ENCODE measurements at places on chromosomes 4 and X.

GRCh38 chrX:9466736-9467135 is 1.9 kb downstream of the TBL1X start:
- H3K36me3 ChIP-seq: no peaks in the 10 kb centered on the region
- no peak for DNase-seq
- H3K4me1 ChIP-seq: peaks cover 49% of the 10 kb centered on the region

DNA sequence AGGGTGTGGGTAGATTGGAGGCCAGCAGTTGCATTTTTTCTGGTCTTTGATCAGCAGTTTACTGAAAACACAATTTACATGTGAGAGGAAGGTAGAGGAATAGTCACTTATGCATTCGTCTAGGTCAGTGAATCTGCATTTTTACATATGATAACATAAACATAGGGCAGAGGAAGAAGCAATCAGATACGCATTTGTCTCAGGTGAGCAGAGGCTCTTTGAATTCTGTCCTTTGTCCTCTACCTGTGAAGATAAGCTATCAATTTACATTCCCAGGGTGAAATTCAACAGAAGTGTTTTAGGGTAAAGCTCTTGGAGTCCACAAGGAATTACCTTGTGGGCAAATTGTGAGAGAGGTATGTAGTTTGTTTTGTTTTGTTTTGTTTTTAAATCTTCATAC is 306.5 kb downstream of the MAGEB5 start:
- no peak for DNase-seq
- H3K27ac ChIP-seq: no peak overlapping the region
- no peaks in the 10 kb centered on the region for H3K36me3 ChIP-seq
- no peaks in the 10 kb centered on the region for H3K4me1 ChIP-seq
- no peak overlapping the region for H3K4me3 ChIP-seq
- H3K27me3 ChIP-seq: no peaks in the 10 kb centered on the region

DNA sequence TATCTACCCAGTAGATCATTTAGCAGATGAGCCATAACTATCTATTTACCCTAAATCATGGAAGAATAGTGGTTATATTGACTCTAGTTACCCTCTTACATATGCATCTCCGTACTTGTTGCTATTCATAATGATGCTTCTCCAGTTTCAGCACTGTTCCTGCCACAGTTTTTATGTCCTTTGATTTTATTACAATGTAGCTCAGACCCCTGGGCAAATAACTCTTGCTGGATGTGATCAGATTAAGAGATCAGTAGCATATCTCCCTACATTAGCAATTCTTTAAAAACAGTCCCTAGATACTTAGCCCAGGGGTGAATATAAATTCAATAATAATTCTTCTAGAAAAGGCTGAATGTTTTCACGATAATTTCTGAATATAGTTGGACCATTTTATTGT is 696.5 kb downstream of the ADGRL3 start:
- H3K27ac ChIP-seq: no peak overlapping the region
- no peaks in the 10 kb centered on the region for H3K4me1 ChIP-seq
- no peak overlapping the region for H3K4me3 ChIP-seq
- no peaks in the 10 kb centered on the region for H3K36me3 ChIP-seq
- no peak for DNase-seq

- peak overlapping the region; percentile 52 for H3K4me3 ChIP-seq
- DNase-seq: no peak
- no peaks in the 10 kb centered on the region for H3K27me3 ChIP-seq
- H3K36me3 ChIP-seq: peaks cover 5% of the 10 kb centered on the region
- peaks cover 49% of the 10 kb centered on the region for H3K4me1 ChIP-seq
Measured at GRCh38 chr4:95129821-95130311, 372.1 kb downstream of the BMPR1B start.

DNA sequence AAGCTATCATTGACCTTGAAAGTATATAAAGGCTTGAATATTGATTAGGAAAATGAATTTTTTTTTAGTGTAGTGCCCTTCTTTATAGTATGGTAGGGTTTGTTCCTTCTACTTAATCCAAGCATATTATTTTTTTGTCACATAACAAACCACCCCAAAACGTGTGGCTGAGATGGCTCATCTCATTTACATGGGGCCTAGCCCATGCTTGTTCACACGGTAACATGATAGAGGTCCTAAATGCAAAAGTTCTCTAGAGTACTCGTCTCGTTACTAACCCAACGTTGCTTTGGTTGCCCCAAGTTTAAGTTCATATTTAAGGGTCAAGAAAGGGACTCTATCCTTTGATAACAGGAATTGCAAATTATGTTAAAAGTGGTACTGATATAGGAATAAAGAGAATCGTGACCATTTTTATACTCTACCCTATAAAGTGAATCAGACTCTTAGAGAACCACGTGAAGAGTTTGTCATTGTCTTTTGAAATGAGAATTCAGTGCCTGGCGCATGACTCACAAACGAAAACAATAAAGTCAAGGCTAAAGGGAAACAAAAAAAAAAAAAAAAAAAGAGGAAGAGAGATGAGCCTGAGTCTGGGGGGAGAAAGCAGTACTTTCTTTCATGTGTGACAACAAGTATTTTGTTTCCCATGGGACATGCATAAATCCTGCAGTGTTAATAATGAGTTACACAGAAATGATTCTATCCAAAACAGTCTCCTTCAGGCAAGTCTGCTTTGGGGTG is 402.8 kb upstream of the NWD2 start:
- no peak overlapping the region for H3K4me3 ChIP-seq
- H3K27me3 ChIP-seq: no peaks in the 10 kb centered on the region
- DNase-seq: no peak
- H3K4me1 ChIP-seq: no peaks in the 10 kb centered on the region
- no peak overlapping the region for H3K27ac ChIP-seq

- no peak overlapping the region for H3K27ac ChIP-seq
- H3K36me3 ChIP-seq: peaks cover 1% of the 10 kb centered on the region
- no peak for DNase-seq
- no peaks in the 10 kb centered on the region for H3K27me3 ChIP-seq
- no peak overlapping the region for H3K4me3 ChIP-seq
Measured at GRCh38 chr4:992297-993110, 700 bp downstream of the SLC26A1 start.

DNA sequence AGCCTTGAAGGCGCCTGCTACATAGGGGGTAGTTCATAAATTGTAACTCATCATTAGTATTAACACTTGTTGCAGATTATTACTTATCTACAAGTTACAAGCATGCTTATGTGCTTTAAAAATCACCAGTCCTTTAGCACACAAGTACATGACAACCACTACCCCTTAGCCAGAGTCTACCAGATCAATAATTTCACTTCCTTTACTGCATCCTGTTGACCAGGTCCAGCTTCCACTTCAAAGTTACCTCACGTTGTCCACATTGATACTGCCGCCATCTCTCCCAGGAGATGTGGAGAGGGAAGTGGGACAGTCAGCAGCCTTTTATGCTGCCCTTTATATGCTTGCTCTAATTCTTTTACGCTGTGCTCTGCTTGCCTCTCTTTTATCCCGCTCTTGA is 231.3 kb upstream of the CXXC4 start:
- no peak overlapping the region for H3K4me3 ChIP-seq
- H3K36me3 ChIP-seq: no peaks in the 10 kb centered on the region
- no peak for DNase-seq
- H3K27me3 ChIP-seq: peaks cover 10% of the 10 kb centered on the region
- H3K4me1 ChIP-seq: peaks cover 5% of the 10 kb centered on the region

GRCh38 chr4:6221301-6221850 is 21.0 kb upstream of the JAKMIP1 start:
- H3K4me1 ChIP-seq: no peaks in the 10 kb centered on the region
- no peak for DNase-seq
- H3K27ac ChIP-seq: no peak overlapping the region
- H3K27me3 ChIP-seq: peaks cover 65% of the 10 kb centered on the region
- peaks cover 4% of the 10 kb centered on the region for H3K36me3 ChIP-seq
- peak overlapping the region; percentile 44 for H3K4me3 ChIP-seq

DNA sequence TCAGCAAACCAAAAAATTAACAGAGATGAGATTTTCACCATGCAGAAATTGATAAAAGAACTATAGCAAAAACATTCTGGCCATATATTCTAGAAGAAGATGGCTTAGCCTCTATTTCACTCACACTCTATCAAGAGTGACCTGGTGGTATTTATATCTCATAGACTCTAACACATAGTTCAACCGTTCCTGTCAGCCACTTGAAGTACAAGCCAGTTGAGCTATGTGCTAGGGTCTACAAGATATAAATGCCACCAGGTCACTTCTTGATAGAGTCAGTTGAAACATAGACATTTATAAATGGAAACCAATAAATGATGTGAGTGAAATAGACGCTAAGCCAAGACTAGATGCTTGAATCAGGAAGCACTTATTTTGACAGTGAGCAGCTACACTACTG is 836.7 kb upstream of the EPHA5 start:
- no peaks in the 10 kb centered on the region for H3K27me3 ChIP-seq
- H3K4me3 ChIP-seq: no peak overlapping the region
- no peaks in the 10 kb centered on the region for H3K4me1 ChIP-seq
- no peak for DNase-seq
- H3K27ac ChIP-seq: no peak overlapping the region

DNA sequence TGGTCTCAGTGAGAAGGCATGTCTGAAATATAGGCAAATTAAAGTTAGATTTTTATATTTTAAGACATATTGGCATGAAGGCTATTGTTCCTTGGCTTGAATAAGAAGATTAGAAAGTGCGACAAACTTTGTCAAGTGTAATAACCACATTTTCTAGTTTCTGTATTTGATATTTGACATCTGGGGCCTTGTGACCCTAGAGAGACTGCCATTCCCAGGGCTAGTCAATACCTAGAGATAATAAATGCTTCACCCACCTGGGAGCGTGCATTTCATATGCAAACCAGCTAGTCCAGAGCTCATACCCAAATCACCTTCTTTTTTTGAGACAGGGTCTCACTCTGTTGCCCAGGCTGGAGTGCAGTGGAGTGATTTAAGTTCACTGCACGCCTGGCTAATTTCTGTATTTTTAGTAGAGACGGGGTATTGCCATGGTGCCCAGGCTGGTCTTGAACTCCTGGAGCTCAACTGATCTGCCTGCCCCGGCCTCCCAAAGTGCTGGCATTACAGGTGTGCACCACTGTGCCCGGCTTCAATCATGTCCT is 62.6 kb downstream of the COQ2 start:
- no peak overlapping the region for H3K4me3 ChIP-seq
- H3K4me1 ChIP-seq: peaks cover 5% of the 10 kb centered on the region
- DNase-seq: no peak
- H3K27me3 ChIP-seq: no peaks in the 10 kb centered on the region

DNA sequence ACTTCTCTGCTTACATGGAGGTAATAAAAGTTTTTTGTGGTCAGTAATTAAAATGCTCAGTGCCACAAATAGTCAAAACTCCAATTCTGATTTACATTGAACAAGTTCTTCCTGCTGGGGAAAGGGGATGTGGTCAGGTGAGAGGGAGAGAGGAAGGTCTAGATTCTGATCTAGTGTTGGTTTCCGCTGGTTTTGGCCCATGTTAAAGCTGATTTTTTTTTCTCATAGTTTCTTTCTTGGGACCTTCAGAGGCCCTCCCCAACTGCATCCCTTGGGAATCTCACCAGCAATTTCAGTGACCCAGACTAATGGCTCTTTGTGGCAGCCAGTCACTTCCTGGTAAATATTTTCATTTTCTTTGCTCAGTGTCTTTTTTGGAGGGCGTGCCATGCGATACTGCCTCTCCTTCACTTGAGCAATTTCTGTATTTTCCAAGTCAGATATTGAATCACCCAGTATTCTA is 332.7 kb downstream of the RAPGEF2 start:
- H3K4me1 ChIP-seq: peaks cover 35% of the 10 kb centered on the region
- no peak for DNase-seq
- no peaks in the 10 kb centered on the region for H3K36me3 ChIP-seq
- H3K27me3 ChIP-seq: no peaks in the 10 kb centered on the region
- H3K27ac ChIP-seq: peak overlapping the region; percentile 96

DNA sequence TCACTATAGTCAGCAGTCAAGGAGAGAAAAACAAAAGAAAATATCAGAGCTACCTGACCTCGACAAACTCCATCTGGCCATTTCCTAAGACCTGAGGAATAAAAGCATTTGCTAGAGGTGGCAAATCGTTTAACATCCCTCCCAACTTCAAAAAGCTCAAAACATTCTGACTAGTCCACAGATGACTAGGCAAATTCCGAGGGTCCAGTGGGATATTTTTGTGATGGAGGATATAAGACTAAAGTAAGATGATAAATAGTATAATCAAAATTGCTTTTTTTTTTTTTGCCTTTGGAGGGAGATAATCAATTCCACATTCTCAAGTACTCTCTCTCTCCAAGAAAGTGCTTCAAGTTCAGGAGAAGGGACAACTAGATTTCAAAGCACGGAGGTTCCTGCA is 119.1 kb upstream of the ETNPPL start:
- H3K27me3 ChIP-seq: no peaks in the 10 kb centered on the region
- no peak for DNase-seq
- peaks cover 51% of the 10 kb centered on the region for H3K4me1 ChIP-seq
- H3K27ac ChIP-seq: no peak overlapping the region

GRCh38 chr4:870951-871350 is 45.0 kb upstream of the CPLX1 start:
- H3K27me3 ChIP-seq: no peaks in the 10 kb centered on the region
- no peak overlapping the region for H3K4me3 ChIP-seq
- no peak for DNase-seq
- H3K36me3 ChIP-seq: peaks cover 31% of the 10 kb centered on the region

DNA sequence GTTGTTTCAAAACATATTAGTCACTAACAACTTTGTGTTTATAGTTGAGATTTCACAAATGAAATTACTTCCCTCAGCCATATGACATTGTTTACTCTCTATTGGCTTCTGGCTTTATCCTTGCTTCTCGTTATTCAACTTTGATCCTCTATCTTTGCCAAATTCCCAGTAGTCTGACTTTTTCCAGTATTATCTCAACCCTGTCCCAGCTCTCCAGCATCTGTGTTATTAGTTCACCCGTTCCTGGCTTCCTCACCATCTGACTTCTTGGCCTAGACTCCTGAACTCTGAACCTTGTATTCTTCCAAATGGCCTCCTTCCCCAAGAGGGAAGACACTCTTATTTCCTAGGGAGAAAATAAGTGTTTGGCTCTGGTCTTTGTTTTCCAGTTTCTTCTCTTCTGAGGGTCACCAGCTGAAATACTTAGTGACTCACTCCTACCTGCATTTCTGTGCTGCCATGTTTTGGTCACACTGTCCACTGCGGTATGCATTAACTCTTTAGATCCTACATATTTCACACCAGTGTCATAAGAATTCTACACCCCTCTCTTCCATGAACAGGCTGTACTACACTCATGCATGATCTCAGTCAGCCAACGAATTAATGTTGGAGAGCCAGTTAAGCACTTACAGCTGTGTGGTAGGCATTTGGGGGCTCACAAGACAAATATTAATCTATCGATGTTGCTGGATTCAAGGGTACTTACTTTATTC is 17.0 kb upstream of the ARHGAP24 start:
- H3K4me3 ChIP-seq: no peak overlapping the region
- H3K27ac ChIP-seq: no peak overlapping the region
- no peaks in the 10 kb centered on the region for H3K4me1 ChIP-seq
- peaks cover 5% of the 10 kb centered on the region for H3K27me3 ChIP-seq
- no peak for DNase-seq

DNA sequence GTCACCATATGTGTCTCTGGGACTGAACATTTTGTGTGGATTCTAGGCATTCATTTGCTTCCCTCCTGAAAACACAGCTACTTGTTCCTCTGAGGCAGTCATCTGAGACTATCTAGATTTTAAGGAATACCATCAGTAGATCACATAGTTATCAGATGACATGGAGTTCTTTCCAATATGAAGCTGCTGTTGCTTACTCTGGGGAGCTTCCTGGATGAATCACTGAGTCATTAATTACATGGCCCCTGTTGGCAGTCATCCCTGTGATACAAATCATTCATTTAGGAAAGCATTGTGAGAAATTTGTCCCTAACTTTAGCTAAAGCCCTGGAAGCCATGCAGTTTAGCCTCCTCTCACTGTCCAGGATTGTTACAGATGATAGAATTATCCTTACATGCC is 98.2 kb upstream of the ARSJ start:
- no peak overlapping the region for H3K27ac ChIP-seq
- H3K27me3 ChIP-seq: no peaks in the 10 kb centered on the region
- H3K4me3 ChIP-seq: no peak overlapping the region
- peaks cover 15% of the 10 kb centered on the region for H3K4me1 ChIP-seq
